Right renal pelvis (tissue), 4 donors: ENCODE measurements at places on chromosomes 2 and 18.

- DNase-seq: peak; percentile 63
Measured at GRCh38 chr2:10124538-10125045, 2.1 kb downstream of the RRM2 start.

- DNase-seq: no peak
Measured at GRCh38 chr2:241808051-241808720, 807 bp upstream of the NEU4 start.

GRCh38 chr2:216316743-216317142, 55.5 kb downstream of the MARCHF4 start:
- DNase-seq: no peak

GRCh38 chr18:55539240-55539639, 48.8 kb downstream of the TCF4 start:
- DNase-seq: no peak

DNA sequence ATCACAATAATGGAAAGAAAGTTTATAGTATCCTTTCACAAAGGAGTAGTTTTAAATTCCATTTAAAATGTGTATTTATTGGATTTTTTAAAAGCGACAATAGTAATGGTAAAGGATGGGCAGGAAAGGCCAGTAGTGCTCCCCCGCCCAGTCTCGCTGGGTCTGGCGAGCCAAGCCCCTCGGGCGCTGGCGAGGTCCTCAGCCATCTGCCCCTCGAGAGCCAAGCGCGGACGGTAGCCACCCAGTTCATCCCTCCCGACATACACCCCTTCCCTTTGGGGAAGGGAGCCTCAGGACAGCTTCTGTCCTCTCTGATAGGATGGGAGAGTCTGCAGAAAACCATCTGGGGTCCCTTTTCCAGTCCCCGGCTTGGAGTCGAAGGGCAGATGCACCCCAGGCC, 45.2 kb downstream of the BOLA3 start:
- no peak for DNase-seq

- no peak for DNase-seq
Measured at GRCh38 chr2:98487806-98488189, 43.1 kb downstream of the INPP4A start.

DNA sequence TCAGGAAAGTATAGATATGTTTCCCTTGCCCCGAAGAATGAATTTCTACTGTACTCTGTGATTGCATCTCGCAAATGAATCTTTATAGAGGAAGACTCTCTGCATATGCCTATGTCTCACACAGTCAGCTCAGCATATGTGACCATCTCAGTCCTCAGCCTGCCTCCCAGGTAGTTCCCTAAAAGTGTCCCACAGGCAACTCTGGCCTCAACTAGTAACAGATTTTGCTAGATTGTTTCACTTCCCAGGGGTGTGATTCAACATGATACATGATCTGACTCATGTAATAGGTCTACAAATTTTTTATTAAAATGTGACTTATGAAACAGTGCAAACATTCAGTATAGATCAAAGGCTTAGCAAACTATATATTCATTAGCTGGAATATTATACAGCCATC, 296.6 kb upstream of the CRIM1 start:
- no peak for DNase-seq

- no peak for DNase-seq
Measured at GRCh38 chr2:135853401-135853800, 16.4 kb upstream of the LCT start.

DNA sequence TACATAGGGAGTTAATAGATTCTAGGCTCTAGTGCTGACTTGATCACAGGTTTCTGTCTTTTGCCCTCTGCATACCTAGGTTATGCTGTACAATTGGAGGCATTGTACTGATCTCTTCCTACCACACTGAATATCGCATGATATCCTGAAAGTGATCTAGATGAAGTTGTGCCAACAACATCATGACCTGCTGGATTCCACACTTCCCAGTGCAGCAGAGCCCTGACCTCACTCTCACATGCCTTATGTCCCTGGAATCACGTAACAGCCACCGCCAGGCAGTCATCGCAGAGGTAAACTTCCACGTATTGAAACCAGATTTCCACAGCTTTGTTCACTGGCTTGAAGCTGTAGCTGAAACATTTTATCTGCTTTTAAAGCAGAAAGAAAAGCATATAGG, 214.0 kb downstream of the ANKRD30B start:
- DNase-seq: no peak

DNA sequence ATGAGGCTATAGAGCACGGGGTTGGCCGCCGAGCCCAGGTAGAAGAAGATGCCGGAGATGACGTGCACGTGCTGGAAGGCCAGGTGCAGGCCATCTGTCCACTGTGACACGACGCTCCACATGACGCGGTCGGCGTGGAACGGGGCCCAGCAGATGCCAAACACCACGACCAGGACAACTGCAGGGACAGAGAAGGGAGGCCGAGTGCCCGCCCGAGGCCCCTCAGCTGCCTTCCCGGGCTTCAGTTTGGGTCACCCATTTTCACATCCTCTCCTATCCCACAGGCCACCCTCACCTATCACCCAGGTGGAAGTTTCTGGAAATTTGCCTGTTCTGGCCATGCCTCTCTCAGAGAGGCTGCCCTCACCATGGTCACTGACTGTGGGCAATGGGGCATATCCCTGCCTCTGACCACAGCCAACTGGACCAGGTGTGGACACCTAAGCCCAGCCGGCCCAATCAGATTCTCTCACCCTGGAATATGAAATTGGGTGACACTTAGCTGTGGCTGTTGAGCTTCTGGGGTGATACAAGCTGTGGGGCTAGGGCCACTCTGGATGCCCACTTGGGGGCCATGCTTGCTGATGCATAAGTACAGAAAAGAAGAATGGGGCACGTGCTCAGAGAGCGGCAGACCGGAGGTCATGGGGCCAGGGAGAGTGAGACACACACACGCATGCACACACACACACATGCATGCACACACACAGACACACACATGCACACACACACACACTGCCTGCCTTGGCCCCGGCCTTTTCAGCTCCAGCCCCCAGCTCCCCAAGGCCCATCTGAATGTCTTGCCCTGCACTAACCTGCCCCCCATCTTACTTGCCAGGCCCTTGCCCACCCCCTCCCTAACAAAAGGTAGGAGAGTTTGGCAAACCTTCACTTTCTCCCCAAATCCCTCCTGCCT, 4.7 kb downstream of the NMUR1 start:
- DNase-seq: no peak

- DNase-seq: no peak
Measured at GRCh38 chr2:176151442-176152287, at the start of gene HOXD4. Gene HOXD4, plus strand, starts transcription at chr2:176151550. Its CDS starts 84 bp downstream, at chr2:176151634.

GRCh38 chr2:15553951-15554350, 7.2 kb downstream of the NBAS start:
- DNase-seq: no peak

DNA sequence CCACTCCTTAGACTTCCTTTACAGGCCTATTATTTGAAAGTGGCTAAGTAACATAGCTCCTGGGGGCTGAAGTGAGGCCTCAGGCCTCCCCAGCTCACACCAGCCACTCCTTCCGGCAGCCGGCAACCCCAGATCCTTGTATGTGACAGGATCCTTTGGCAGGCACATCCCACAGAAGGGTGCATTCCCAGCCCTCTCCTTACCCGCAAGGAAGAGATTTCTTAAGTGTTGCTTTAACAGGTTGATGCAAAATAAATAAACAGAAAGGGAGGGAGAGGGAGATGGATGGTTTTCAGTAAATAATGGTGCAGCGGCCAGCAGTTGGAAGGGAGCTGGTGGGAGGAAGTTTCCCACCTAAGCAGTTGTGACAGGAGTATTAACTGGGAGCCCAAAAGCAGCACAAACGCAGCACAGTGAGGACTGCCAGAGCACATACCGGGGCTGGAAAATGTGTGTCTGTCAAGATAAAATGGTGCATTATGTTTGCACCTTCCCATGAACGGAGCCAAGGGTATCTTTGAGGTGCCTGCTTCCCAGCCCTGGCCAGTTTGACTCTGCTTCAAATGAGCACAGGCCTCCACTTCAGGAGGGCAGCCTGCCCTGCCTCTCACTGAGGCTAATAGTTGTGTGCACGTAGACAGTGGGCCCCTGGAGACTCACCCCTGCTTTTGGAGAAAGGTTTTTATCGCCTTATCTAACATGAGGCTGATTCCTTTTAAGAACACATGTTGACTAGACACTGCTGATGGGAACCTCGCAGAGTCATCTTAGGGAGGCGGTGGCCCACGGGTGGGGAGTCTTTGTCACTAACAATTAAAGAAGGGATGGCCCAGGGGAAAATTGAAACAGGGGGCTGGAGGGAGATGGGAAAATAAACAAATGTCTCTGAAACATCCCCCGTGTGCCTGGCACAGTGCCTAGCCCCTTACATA, 32.8 kb downstream of the NRP2 start:
- no peak for DNase-seq

DNA sequence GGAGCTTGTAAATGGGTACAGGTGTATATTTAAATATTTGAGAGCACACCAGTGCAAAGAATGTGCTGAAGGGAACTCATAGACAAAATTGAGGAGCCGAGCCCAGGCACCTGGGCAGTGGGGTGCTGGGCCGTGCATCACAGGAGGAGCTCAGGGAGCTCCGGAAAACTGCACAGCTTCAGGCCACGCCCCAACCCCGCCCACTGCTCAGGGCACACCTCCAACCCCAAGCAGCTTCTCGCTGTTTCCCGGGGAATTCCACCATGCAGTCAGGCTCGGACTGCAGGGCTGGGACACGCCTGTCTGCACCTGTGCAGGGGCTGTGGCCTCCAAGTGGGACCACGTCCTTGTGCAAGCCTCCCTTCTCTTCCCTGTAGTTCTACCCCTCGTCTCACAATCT, 243.0 kb downstream of the HDAC4 start:
- no peak for DNase-seq

GRCh38 chr18:48336332-48336731, 72.9 kb downstream of the ZBTB7C start:
- DNase-seq: no peak

GRCh38 chr2:231308631-231309428, 86.7 kb upstream of the B3GNT7 start:
- DNase-seq: no peak

DNA sequence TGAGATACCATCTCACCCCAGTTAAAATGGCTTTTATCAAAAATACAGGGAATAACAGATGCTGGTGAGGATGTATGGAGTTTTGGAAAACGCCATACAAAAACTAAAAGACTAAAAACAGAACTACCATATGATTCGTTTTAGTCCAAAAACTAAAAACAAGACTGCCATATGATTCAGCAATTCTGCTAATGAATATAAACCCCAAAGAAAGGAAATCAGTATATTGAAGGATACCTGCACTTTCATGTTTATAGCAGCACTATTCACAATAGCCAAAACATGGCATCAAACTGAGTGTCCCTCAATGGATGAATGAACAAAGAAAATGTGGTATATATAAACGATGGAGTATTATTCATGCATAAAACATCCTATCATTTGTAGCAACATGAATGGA, 224.4 kb upstream of the MC4R start:
- DNase-seq: no peak

- no peak for DNase-seq
Measured at GRCh38 chr2:85189606-85190270, 56.5 kb downstream of the TCF7L1 start.

- DNase-seq: no peak
Measured at GRCh38 chr2:149670086-149670485, 82.5 kb upstream of the MMADHC start.

- DNase-seq: no peak
Measured at GRCh38 chr2:72846171-72847095, 20.6 kb upstream of the EXOC6B start.

DNA sequence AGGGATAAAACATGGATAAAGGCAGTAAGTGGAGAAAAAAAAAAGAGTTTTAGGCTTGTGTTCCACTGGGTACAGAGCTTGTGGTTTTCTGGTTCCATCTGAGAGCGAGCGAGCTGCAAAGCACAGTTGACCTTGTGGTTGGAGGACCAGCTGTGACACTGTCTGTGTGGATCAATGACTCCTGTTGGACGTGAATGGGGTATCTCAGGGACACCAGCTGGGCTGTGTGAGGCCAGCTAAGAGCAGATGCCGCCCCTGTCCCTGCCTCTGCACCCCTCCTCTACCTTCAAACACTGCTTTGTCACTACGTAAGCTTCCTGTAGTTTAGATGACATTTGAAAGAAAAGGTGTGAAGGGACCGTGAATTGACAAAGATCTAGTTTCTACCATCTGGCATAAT, 67.8 kb downstream of the QPCT start:
- DNase-seq: no peak

GRCh38 chr2:204544961-204545860, at the start of gene PARD3B:
Gene PARD3B, plus strand, starts transcription at chr2:204545475. Its CDS starts 525 bp downstream, at chr2:204546000.
- peak; percentile 46 for DNase-seq

DNA sequence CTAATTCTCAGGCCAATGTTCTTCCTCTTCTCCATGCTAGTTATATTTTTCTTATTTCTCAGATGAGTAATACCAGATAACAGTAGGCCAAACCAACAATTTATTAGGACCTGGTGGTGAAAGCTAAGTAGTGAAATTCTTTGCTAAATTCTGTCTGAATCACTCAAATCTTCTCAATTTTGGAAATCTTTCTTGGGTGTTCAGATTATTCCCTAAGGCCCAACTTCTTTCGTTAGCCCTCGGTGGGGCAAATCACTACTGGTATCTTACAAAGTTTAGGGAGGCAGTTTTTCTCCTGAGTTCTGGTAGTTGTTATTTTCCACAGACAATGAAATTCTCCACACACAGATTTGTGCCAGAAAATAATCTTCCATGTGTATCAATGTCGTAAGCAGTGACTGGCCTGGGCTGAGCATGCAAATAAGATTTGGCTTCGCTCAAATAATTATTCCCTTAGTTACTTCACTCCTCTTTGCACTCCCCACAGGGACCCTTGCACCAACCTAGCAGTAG, 443.5 kb upstream of the SLC14A2 start:
- no peak for DNase-seq

GRCh38 chr18:963276-963675, 58.6 kb downstream of the ADCYAP1 start:
- DNase-seq: no peak

- DNase-seq: no peak
Measured at GRCh38 chr2:175599966-175600831, 401.9 kb downstream of the LNPK start.

DNA sequence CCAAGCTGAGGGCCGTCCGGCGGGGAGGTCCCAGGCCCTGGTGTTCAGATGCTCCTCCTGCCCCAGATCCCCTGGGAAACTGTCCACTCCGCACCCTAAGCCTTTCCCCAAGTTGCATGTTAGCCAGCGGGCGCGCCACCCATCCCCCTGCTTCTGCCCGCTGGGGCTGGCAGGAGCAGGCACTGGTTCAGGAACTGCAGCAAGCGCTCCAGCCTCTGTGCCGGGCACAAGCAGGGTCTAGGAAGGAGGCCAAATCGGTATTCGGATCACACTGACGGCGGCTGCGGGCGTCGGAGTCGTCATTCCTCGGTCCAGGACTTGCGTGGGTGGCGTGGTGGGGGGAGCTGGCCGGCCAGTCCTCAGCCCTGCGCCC, 53.7 kb downstream of the FAM168B start:
- no peak for DNase-seq

GRCh38 chr18:38010037-38010436, 444.4 kb upstream of the CELF4 start:
- no peak for DNase-seq

- DNase-seq: no peak
Measured at GRCh38 chr2:144548532-144549191, 28.7 kb upstream of the ZEB2 start.

GRCh38 chr2:129767346-129768035, 212.0 kb upstream of the RAB6C start:
- DNase-seq: no peak

- no peak for DNase-seq
Measured at GRCh38 chr2:21353879-21354679, 230.3 kb downstream of the TDRD15 start.
